ENCODE measurements at places on chromosomes 7 and 10.

GRCh38 chr7:71278257-71278656 lies 146.3 kb downstream of the GALNT17 start:
- DNase-seq, result no peak

GRCh38 chr7:98913026-98913425 lies 34.7 kb downstream of the TRRAP start:
- DNase-seq, result no peak

DNA sequence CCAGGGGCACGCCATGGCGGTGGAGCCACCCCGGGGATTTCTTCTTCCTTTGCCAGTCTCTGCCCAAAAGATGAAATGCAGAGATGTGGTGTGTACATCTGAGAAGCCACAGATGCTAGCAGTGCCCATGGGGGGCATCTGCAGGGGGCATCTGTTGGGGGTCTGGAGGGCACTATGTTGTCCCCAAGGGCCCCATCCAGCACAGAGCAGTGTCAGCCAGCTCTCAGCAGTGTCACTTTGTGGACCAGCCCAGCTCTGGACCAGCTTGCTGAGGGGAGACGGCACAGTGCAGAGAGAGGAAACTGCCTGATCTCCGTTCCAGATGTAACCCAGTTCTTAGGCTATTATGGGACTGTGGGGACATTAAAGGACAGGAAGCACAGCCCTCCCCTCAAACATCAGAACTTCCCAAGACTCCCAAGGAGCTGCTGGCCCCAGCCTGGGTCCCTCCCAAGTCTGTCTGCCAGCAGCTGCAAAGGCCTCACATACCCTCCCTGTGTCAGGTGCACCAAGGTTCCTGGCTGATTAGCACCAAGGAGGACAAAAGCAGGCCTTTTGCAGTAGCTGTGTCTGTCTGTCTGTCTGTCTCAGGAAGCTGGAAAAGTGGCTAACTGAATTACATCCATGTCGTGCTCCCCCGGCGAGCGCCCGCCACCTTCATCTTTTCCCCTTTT lies 536.5 kb downstream of the PTPRN2 start:
- no peak for DNase-seq

GRCh38 chr10:42177077-42177792 lies 461.1 kb downstream of the ZNF33B start:
- DNase-seq, result no peak

GRCh38 chr10:6062101-6062771 lies at the start of gene IL2RA:
TSS of gene IL2RA (minus strand) at chr10:6062367. CDS start at chr10:6062151, 216 bp downstream.
- DNase-seq, result no peak

DNA sequence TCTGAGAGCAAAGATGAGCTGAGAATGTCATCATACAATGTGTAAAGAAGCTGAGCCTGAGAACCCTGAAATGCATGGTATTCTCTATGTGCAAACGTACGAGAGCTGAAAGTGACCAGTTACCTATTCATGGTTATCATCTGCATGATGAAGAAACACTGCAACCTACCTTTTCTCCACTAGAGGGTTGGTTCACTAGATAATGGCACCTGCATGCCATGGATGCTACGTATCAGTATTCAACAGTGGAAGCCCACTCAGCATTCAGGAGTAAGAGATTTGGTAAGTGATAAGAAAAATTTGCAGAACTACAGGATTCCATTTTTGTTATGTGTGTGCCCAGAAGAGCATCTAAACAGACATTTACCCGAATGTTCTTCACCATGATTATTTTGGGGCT lies 145.4 kb downstream of the PTPRN2 start:
- DNase-seq, result no peak

GRCh38 chr10:29916669-29917068 lies 142.7 kb downstream of the JCAD start:
- DNase-seq, result no peak

DNA sequence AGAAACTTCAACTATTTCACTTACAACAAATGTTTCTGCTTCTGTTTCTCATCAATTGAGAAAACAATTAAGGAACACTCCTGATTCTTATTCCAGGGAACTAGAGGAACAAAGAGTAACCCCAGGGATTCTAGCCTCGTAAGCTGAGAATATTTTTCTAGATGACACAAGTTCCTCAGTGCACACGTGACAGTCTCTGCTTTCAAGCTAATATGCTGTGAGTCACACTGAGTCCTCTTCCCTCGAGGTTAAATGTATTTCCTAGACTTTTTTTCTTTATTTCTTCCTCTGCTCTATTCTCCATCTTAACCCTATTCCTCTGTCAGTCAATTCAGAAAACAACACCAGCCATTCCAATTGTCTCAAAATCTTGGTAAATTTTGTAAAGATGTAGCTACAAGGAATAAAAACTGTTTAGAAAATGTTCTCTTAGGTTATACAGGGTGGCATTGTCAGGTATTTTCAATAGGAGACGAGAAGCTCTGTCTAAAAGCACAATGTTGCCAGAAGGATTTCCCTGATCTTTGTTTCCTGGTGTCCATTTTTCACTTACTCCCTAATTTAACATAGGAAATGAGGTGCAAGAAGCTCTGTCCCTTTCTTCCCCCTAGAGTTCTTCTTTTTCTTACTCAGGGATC lies 5.8 kb upstream of the C1GALT1 start:
- no peak for DNase-seq

GRCh38 chr10:74977072-74977471 lies 134.4 kb upstream of the SAMD8 start:
- no peak for DNase-seq

DNA sequence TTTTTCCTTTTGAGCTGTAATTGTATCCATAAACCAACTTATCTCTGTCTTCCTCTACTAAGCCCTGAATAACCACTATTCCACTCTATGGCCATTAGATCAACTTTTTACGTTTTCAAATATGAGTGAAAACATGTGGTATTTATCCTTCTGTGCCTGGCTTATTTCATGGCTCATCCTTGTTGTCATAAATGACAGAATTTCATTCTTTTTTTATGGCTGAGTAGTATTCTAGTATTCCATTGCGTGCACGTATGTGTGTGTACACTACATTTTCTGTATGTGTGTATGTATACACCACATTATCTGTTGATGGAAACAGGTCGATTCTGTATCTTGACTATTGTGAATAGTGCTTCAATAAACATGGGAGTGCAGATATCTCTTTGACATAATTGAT lies 11.1 kb downstream of the CDK1 start:
- DNase-seq, result no peak

GRCh38 chr7:127946111-127946510 lies 85.1 kb downstream of the LRRC4 start:
- DNase-seq, result no peak

DNA sequence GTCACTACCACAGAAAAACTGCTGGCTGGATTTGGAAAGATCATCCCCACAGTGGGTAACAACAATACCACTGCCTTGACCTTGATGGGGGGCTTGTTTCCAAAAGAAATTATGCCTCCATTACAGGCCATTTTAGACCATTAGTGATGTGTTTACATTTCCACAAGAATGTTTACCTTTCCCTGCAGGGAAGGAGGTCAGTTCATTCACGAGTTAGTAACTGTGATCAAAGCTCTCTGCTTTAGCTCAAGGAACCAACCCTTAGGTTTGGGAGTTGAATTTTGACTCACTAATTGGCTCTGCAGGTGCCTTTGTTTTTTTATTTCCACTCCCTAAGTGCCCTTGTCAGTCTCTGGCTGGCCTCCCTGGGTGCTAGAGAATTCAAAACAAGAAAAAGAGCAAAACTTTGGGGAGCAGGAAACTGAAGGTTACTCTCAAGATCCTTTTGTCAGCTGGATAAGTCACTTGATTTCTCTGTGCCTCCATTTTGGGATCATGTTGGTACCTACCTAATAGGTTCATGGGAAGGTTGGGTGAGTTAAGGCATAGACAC lies 41.1 kb upstream of the NUPR2 start:
- DNase-seq, result peak; percentile 30

- DNase-seq, result no peak
Observed at GRCh38 chr10:61313460-61313859, 139.7 kb downstream of the TMEM26 start.

GRCh38 chr10:70233109-70233938 lies at the start of gene PPA1:
TSS of gene PPA1 (minus strand) at chr10:70233429. CDS start at chr10:70233327, 102 bp downstream.
- peak; percentile 94 for DNase-seq

- DNase-seq, result no peak
Observed at GRCh38 chr10:75272094-75272493, 36.3 kb upstream of the COMTD1 start.

DNA sequence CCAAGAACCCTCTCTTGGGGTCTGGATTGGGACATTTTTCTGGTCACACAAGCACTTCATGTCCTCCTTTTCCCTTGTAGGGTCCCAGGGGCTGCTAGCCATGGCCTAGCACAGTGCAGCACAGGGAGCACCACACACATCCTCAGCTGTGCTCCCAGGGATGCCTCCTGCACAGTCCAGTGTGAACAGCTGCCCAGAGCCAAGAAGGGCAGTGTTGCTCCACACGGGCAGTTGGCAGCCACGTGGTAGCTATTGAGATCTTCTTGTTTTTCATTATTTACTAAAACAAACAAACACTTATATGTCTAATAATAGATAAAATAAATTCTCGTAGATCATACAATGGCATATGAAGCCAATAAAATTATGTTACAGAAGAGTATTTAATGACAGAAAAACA lies 13.9 kb upstream of the LANCL2 start:
- no peak for DNase-seq

DNA sequence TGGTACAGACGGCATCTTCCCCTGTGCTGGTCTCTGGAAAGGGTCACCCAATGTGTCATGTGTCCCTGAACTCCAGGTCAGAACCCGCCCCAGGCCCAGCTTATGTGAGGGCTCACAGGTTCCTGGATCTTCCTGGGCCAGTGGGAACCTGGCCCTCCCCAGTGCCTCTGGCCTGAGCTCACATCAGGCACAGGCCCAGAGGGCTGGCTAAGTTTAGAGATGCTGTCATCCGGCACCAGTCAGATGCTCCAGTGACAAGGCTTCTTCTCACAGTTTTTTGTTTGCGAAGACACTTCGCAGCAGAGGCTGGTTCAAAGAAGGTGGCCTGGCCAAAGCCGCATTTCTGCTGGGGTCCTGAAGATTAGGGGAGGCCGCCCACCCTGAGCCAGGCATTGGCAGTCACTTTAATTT lies 11.8 kb downstream of the CAMK2B start:
- no peak for DNase-seq

- no peak for DNase-seq
Observed at GRCh38 chr10:84698989-84699388, 370.6 kb downstream of the CCSER2 start.

- no peak for DNase-seq
Observed at GRCh38 chr10:7697426-7697825, 5.7 kb upstream of the ITIH2 start.

GRCh38 chr7:4017081-4017480 lies 665.0 kb upstream of the FOXK1 start:
- no peak for DNase-seq

Measured in NCI-H510A (cell line).